Stimulated activated CD4-positive, alpha-beta T cell treated with anti-CD3 and anti-CD28 coated beads, TNF-alpha, amount 100 ng/mL, for 24 hours (primary cell): ENCODE measurements at places on chromosomes 16 and 17.

GRCh38 chr16:46800494-46800893 is 30.5 kb downstream of the C16orf87 start:
- no peak for DNase-seq

DNA sequence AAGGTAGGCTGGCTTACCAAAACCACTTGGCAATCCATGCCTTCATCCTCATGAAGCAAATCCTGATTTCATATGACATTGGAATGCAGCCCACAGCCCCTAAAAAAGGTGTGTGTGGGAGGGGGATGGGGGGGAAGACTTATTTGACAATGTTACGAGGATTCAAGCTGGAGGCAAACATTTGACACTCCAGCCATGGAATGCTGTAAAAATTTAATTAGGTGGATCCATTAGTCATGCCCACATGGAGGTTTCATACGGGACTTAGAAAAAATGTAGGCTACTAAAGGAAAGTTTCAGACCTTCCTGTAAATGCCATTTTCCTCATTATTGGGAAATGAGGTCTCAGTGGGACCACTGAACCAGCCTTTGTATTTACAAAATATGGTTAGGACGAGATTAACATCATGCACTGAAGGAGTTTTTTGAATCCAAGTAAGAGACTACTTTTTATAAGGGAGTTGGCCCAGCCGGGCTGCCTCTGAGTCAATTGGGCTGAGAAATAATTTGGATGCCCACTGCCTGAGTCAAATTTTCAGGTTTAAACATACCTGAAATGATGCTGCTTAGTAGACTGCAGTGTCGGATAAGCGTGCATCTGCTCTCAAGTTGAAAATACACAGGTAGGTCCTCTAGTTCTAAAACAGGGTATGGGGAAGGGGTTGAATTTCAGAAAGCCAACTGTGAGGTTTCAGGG is 44.6 kb upstream of the MAF start:
- DNase-seq: no peak

DNA sequence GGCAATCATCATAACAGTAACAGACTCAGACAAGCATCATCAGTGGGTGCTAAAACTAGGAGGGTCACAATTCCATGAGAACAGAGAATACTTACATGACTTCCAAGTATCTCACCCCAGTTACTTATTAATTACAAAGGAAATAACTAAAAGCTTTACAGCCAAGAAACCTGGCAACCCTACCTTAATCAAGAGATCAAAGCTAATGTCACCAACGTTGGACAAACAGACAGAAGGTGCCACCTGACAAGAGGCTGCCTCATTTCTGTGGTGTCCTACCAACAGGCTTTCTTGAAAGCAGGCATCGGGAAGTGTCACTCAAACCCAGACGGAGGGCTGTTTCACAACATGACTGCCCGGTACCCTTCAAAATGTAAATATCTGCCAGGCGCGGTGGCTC is 84.6 kb downstream of the RMI2 start:
- no peak for DNase-seq

DNA sequence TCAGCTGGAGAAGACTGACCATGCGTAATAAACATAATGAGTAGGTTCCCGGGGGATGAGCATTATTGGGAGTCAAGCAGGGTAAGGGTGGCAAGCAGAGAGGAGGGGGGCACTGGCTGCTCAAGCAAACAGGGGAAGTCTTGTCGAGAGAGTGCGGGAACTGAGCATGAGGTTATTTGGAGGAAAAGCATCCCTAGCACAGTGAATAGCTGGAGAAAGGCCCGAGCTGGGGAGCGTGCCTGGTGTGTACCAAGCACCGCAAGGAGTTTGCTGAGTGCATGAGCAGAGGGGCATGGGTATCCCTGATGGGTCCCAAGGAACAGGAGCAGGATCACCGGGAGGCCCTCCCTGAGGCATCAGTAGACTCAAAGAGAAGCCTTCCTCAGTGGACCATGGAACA is 17.2 kb downstream of the CYTH1 start:
- DNase-seq: no peak

DNA sequence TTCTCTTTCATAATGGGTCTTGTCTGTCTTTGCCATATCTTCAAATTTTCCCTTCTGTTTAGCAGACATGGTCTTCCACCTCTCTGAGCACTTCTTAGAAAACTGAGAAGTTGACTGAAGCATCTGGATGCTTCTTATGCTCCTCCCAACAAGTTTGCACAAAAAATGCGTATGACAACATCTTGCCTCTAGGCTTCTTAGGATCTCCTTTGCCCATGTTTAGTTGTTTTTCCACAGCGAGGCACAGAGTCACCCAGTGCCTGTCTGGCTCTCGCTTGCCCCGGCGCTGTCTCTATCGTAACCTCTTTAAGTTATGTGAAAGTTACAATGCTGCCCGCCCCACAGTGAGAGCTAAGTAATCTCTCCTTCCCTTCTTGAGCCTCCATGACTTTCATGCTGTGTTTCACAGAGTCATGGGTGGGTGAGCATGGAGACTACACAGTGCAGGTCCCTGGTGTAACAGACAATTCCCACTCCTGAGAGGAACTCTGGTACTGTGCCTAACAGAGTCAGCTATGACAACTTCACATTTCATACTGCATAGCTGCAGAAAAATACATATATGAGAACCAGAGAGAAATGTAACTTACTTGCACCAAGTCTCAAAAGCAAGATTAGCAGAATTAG is 195.4 kb downstream of the AATF start:
- DNase-seq: no peak

GRCh38 chr17:47687328-47687690 is 6.7 kb upstream of the TBKBP1 start:
- DNase-seq: no peak

DNA sequence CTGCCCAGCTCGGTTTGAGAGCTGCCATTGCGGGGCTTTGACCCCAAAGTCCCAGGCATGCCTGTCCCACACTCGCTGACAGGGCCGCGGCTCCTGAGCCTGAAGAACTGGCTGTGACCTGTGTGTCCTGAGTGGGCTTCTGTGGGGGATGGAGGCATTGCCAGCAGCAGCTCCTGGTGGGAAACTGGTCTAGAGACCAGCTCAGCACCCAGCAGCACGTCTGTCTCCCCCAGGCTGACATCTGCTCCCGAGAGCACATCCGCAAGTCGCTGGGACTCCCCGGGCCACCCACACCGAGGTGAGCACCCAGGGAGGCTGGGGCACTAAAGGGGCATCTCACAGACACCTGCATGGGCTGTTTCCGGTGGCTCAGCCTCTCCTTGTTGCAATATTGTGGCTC is 13.4 kb downstream of the ENDOV start:
- DNase-seq: no peak

DNA sequence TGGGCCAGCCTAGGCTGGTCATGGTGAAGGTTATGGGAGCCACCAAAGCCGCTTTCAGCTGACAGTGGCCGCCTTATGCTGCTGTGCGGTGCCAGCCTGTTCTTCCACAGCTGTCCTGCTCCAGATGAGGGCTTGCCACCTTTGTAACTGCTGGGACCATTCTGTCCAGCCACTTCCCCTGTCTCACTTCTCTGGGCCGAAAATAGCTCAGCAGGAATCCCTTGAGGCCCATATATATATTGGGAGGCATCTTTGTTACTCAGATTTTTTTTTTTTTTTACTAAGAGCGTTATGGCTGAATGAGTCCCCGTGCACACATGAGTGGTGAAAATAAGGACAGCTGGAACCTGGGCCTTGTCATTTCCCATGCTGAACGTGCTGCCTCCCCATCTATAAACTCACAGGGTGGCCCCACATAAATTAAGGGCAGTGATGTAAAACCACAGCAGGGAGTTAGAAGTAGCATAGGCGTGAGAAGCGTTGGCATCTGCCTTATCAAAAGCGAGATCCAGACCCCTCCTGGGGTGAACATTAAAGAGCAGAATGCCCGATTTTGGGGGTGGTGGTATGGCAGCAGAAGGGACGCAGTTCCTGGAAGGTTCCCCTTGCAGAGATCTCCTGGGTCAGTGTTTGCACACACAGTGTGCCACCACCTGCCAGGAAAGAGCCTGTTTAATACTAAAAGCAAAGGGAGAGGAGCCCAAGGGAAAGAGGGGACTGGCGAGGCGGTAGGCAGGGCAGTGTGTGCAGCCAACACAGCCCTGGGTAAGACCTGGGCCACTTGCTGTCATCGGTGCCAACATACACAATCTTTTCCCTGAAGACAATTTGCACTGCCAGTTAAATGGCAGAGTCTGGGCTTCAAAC is 57.8 kb downstream of the USP43 start:
- DNase-seq: no peak

- no peak for DNase-seq
Measured at GRCh38 chr17:2656283-2656682, 55.3 kb downstream of the CLUH start.

DNA sequence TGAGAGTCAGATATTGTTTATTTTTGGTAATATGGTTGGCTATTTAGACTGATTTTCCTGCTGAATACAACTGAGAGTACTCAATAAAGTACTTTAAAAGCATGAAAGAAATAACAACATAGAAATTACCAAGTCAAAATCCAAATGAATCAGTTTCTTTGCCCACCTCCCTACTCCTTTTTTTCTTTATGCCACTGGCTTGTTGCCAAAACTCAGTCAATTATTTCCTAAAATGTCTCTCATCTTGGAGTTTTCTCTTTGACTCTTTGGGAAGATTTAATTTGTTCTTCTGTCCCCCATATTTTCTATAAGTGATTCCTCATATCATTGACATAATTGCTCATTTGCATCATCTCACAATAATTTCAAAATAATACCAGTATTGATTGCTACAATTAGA is 2.6 kb upstream of the OMG start:
- no peak for DNase-seq

DNA sequence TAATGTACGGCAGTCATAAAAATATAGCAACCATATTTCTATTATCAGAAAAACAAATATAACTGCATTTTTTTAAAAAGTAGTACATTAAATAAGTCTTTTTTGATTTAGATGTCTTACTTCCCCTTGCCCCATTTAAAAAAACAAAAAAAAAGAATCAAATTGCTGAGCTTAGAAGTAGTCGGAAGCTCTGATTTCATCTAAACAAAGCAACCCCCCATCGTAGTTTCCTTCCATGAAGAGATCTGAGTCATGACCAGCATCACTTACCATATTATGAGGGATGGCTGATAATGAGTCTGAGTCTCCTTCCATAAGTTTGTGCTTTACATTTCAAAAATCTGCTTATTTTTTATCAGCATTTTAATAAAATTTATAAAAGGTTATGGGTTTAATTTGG is 86.2 kb downstream of the ITFG1 start:
- DNase-seq: no peak

DNA sequence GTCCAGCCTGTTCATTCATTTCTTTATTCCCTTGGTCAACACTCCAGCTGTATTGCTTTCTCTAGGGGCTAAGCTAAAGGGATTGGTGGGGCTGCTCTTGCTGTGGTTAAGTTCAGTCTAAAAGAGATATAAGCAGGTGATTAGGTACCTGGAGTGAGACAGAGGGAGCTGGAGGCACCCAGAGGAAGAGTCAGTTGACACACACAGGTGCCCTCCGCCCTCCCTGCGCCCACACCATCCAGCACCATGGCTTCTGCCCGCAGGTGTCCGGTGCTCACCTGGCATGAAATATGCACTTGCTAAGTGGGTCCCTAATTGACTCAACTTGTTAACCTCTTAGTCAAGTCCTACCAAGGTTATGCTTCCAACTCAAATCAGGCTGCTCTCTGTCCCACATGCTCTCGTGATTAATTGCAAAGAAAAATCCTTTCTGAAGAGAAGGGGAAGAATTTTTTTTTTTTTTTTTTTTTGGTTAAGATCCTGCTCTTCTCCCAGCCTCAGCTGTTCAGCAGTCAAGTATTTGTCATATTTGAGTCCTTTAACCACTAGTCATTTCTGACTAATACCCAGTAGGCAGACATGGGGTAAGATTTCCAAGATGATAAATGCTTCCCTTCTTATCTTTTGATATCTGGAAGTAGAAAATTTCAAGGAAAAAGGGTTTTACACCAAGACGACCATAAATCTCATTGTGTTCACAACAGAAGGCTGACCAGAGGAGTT is 199.8 kb upstream of the WSCD1 start:
- DNase-seq: no peak

DNA sequence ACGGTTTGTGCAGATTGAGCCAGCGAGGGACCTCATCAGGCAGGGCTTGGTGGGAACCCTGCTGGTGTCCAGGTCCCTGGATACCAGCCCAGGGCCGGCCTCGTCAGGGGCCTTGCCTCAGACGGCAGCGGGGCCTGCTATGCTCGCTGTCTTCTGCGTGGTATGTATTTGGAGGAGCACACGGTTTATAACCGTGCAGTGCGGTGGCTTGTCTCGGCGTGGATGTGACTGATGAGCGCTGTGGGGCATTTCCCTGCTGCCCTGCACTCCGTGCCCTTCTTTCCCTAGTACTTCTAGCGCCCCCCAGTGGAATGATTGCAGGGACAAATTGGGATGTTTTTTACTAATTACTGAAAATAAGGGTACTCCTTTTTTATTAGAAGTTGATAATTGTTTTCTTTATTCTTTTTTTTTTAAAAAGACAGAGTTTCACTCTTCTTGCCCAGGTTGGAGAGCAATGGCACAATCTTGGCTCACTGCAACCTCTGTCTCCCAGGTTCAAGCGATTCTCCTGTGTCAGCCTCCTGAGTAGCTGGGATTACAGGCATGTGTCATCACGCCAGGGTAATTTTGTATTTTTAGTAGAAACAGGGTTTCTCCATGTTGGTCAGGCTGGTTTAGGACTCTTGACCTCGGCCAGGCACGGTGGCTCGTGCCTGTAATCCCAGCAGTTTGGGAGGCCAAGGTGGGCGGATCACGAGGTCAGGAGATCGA is 15.3 kb downstream of the TBCD start:
- no peak for DNase-seq

GRCh38 chr17:76188213-76189016 is 47.4 kb upstream of the FOXJ1 start:
- no peak for DNase-seq

DNA sequence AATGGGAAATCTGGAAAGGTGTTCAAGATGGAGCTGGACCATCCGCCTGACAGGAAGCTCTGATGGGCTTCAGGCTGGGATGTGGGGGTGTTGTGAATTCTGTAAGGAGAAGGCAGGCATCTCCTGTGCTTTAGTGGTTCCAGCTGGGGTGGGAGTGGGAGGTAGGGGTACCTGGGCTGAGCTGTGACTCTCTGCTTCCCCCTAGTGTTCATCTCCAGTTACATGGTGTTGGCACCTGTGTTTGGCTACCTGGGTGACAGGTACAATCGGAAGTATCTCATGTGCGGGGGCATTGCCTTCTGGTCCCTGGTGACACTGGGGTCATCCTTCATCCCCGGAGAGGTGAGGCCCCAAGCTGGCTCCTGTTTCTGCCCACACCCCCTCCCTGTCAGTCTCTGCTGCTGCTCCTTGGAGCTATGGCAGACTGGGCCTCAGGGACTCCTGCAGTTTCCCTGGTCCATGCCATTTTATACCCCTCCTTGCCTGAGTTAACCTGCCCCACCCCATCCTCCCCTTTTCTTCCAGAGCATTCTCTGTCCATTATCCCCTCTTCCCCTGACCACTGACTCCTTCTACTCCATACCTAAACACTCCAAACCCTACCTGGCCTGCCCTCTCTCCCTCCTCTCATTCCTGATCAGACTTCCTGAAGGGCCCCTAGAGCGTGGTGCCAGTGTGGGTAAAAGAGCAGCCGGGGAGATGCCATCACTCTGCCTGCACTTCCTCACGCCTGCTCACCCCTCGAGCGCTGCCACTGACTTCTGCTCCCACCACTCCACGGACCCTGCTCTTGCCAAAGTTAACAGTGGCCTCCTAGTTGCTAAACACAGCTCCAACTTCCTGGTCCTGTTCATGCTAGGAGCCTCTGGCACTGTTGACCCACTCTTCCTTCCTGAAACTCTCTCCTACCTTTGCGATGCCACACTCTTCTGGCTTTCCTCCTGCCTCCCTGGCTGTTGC is 3.4 kb downstream of the SPNS1 start:
- no peak for DNase-seq

GRCh38 chr17:27158382-27158781 is 135.5 kb upstream of the WSB1 start:
- no peak for DNase-seq
